Activated CD8-positive, alpha-beta memory T cell treated with anti-CD3 and anti-CD28 coated beads, Interleukin-2, amount 50 U/mL, for 48 hours (primary cell): ENCODE measurements at places on chromosomes 1 and 21.

GRCh38 chr21:42863504-42863870 lies 15.9 kb downstream of the WDR4 start:
- no peak for DNase-seq

DNA sequence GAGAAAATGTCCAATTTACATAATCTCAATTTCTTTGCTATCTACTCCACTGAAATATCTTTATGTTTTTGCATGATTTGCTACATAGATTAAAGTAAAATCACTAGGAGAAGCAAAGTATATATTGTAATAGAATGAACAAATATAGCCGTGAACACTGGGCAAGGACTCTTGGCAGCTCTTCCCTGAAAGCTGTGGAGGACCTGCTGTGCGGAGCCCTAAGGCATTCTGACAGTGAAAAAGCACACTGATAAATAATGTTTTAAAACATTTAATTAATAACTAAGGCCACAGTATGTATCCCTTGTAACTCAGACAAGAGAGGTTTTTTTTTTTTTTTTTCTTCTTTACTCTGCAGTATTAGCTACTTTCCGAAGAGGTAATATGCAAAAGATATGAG lies 256.1 kb upstream of the DPYD start:
- DNase-seq: no peak

GRCh38 chr1:9242338-9242969 lies 7.9 kb downstream of the H6PD start:
- no peak for DNase-seq

GRCh38 chr1:3333903-3334302 lies 120.6 kb upstream of the ARHGEF16 start:
- no peak for DNase-seq

DNA sequence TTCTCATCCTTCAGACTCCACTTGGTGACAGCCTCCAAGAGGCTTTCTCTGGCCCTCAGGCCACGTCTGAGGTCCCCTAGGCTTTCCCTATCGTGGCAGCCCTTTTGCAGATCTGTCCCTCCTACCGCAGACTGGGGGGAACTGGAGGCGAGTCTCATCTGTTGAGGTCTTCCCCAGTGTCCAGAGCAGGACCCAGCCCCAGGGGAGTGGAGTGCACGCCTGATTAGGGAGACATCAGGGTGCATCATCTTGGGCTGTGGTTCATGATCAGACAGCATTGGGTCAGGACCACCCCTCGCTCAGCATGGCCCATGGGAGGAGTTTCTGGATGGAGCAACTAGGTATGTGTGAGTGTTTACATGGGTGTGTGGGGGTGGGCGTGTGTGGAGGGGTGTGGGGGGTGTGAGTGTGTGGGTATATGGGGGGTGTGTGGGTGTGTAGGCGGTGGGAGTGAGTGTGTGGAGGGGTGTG lies 8.5 kb upstream of the MATN1 start:
- DNase-seq: no peak

- DNase-seq: no peak
Measured at GRCh38 chr1:176512966-176513365, 50.0 kb downstream of the PAPPA2 start.

DNA sequence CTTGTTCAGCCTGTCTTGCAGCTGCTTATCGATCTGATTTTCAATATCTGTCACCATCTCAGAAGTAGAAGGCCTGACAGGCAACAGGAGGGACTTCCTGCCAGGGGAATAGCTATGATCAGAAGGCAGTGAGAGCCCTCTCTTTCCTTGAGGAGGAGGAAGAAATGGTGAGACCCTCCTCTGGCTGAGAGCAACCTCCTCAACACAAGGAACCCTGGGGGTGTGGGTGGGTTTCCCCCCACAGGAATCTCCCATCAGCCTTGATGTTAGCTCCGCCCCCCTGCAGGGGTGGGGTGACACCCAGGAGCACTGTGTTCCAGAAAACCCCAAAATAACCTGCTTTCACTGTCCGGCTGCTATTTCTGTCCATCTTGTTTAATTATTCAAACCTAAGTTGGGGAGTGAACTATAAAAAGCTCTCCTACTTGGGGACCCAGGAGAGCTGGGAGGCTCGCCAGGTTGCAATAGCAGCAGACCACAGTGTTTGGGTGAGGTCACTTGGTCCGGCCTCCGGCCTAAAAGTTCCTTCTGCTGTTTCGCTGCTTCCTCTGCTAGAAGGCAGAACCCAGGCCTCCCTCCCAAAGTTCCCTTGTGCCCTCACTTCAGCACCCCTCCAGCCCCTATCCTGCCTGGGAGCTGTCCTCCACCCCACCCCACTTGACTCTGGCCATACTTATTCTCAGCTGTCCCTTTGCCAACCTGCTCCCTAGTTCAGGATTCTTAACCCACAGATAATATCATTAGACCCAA lies 7.8 kb upstream of the MEF2D start:
- no peak for DNase-seq

GRCh38 chr1:94926915-94927404 lies at the start of gene CNN3:
Gene CNN3, minus strand, starts transcription at chr1:94927110. Its CDS starts 216 bp downstream, at chr1:94926894.
- DNase-seq: peak; percentile 81

- DNase-seq: no peak
Measured at GRCh38 chr1:99218572-99218971, 45.7 kb upstream of the PLPPR4 start.

DNA sequence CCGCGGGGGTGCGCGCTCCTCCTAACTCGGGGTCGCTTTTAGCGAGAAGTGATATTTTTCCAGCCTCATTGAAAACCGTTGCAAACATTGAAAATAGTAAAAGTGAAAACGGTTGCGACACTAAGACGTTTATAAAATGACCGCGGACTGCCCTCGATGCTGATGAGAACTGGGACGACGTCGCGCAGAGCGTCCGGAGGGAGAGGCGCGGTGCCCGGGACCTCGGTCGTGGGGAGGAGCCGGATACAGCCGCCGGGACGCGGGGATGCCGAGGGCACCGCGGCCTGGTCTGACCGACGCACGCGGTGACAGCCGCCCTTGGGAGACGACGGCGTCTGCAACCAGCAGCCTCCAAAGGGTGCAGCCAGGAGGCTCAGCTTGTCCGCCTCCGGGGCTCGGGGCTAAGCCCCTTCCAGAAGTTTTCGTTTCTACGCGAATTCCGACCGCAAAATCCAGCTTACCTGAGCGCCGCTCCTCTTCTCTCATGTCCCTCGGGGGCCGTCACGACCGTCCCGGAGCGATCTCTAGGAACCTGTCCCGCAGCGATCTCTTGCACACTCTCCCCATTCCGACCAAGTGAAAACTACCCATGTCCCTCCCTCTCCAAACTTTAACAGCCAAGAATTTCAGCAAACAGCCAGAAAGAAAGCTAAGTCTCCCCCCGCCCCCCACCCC lies 144.4 kb upstream of the ETS2 start:
- DNase-seq: no peak

- DNase-seq: no peak
Measured at GRCh38 chr1:107669996-107670395, 295.0 kb downstream of the VAV3 start.

DNA sequence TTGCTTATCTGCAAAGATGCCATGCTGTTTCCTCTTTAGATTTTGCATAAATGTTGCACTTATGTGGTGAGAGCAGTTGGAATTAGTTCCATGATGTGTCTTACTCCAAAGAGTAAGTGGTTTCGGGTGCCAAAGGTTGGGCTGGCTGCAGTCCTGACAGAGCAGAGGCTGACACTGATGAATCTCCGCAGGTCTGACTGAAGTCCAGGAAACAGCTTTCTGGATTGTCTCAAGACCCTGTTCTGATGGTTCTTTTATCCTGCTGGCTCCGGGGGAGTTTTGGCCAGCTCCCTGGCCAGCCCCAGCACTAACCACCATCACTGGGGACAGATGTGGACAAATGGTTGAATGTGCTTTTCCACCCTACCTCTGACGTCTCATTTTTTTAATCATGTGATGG lies 207.2 kb upstream of the KIAA0040 start:
- no peak for DNase-seq

GRCh38 chr1:153539395-153540093 lies 1.2 kb downstream of the S100A5 start:
- no peak for DNase-seq

DNA sequence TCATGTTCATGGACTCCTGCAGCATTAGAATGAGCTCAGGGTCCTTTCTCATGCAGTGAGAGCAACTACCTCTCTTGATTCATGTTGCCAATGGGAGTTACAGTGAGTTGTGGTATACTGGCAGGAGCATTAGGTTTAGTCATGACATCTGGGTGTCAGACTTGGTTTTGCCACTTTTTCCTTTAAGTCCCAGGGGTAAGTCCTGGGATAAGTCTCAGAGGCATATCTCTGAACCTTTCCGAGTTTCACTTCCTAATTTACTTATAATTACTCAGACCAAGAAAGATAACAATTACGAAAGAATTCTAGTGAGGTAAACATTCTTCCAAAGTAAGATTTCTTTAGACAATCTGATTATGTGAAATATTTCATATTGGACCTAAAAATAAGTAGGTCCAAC lies 606.0 kb downstream of the SMYD3 start:
- DNase-seq: no peak

DNA sequence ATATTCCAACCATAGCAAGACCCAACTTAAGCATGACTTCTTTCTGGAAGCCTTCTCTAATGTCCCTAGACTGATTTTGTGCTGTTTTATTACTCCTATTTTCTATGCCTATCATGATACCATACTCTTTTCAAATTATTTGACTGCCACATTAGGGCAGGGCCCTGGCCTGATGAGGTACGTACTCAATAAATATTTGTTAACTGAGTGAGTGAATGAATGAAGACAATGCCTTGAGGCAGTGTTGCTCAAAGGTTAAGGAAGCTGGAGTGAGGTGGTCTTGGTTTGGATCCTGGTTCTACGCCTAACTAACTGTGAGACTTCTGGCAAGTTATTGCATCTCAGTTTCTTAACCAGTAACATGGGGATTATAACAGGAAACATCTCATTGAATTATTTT lies 38.3 kb upstream of the BACH1 start:
- no peak for DNase-seq

DNA sequence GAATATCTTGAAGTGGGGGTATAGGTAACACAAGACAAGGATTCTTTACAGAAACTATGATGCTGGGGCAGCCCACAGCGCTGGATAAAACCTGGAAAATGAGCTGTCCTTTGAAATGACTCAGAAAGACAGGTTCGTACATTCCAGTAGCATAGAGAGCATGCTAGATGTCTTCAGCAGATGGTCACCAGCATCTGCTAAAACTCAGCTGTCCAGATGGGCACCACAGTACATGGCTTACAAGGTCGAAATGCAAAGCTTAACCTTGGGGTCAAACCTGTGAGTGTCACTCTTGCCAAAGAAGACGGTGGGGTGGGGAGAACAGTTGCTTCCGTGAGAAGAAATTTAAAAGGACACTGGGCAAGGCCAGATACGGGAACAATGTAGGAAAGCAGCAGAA lies 41.3 kb upstream of the TRIM45 start:
- no peak for DNase-seq

DNA sequence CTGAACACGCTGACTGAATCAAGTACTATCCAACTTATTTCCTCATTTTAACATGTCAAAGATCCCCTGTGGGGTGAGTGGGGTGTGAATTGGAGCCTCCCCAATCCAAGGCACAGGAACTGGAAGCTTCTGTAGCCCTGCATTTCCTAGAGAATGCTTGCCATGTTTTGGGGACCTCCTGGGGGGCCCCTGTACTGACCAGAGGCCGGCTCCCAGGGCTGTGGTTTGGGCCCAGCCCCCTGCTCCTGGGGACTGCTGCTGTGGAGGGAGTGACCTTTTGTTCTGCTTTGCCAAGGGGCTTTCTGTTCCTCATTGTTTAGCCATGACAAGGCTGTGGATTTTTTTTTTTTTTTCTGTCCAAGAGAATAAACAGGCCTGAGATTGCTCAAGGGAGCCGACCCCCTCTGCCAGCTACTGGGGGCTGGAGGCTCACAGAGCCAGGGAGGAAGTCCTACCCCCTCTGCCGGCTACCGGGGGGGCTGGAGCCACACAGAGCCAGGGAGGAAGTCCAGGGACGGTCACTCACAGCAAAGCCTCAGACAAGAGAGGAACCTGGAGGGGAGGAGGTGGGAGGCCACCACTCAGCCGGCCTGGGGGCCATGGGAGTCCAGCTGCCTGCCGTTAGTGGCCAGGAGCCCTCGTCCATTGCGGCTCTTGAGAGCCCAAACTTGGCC lies 17.4 kb downstream of the TNFRSF1B start:
- DNase-seq: no peak

- no peak for DNase-seq
Measured at GRCh38 chr1:147475488-147475887, 65.8 kb upstream of the BCL9 start.

DNA sequence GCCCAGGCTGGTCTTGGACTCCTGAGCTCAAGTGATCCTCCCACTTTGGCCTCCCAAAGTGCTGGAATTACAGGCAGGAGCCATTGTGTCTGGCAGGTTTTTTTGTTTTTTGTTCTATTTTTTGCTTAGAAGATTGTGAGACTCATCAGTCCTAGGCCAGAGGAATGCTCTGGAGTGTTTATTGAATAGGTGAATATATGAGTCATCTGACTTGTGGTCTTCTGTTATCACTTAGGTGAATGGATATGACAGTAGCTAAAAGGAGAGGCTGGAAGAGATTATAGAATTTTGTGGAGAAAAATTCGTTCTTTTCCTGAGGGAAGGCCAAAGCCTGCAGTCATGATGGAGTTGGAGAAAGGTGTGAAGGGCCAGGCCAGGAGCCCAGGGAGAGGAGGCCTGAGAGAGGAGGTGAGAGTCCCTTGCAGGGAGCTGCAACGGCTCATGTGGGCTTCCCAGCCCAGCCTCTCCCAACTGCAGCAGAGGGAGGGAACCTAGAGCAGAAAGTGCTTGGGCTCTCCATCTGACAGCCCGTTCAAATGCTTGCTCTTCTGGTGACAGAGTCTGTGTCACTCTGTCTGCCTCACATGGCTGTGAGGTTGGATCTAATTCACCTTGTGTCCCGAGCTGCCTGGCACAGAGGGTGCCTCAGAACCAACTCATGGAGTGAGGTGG lies 31.6 kb upstream of the ACOT11 start:
- DNase-seq: no peak

DNA sequence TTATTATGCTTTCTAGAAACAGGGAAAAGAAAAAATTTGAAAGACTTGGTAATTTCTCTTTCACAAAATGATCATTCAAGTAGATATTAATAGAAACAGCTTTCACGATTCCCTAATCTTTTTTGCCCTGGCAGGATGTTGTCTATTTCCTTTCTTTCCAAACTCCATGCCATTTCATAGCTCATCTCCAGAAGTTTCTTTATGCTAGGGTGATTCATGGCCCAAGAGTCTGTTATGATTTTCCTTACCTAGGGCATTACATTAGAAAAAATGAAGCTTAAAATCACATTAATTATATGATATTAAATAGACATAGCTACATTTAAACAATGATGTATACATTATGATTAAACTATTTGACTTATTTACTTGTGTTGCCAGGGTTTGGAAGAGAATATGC lies 762.1 kb downstream of the LTN1 start:
- no peak for DNase-seq

GRCh38 chr1:115505148-115505571 lies 136.6 kb upstream of the VANGL1 start:
- no peak for DNase-seq

DNA sequence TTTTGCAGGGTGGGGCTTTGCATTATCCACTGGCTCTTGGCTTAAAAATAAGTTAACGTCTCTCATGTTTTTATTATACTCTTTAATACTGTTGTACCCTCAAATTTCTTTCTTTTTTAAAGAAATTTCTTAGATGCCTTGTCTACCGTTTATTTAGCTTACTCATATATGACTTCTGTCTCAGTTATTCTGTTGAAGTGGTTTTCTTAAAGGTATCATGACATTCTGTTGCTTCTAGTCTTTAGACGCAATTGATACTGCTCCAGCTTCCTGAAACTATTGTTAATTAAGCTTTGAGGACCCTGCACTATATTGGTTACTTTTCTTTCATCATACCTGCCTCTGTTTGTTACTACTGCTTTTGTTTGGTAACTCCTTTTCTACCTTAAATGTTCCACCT lies 11.7 kb downstream of the PKN2 start:
- no peak for DNase-seq
